ENCODE measurements at places on chromosomes 3 and 15.

DNA sequence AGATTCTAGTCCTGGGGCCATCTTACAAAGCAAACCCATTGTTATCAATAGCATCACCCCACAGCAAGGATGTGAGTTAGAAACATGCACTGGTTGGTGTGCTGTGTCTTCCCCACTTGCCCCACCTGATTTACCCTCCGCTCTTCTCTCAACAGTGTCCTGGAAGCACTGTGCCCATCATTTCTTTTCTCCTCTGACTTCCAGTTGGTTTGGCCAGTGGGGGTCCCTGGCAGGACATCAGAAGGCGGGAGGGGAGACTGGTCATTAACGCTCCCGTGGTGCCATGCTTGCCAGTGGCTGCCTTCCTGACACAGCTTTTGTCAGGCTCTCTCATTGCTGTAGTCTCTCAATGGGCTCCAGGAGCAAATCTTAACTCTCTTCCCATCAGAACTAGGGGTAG is 11.5 kb upstream of the BUB1B start:
- no peak for DNase-seq

DNA sequence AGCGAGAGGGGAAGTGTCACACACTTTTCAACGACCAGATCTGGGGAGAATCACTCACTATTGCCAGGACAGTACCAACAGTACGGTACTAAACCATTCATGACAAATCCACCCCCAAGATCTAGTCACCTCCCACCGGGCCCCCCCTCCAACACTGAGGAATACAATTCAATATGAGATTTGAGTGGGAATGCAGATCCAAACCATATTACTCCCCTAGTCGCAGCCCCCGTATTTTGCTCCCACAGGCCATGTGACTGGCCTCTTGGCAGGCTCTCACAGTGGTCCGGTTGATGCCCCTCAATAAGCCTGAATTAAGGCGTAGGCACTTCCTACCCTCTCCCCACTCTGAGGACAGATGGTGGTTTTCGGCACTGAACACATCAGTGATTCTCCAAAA is 45.4 kb upstream of the PYDC2 start:
- no peak for DNase-seq

GRCh38 chr3:192802957-192803899 is 75.9 kb upstream of the FGF12 start:
- peak; percentile 31 for DNase-seq

- DNase-seq: no peak
Observed at GRCh38 chr3:135667061-135667460, 298.5 kb upstream of the PPP2R3A start.

GRCh38 chr3:152043620-152044019 is 170.2 kb downstream of the SUCNR1 start:
- DNase-seq: peak; percentile 22

Data from fibroblast of skin of back (primary cell).